ENCODE measurements at places on chromosomes 16 and 17. TPM values are rescaled to one million over a fixed set of nuclear protein-coding genes. Genes with fewer than 3 reads are reported as not detected.

DNA sequence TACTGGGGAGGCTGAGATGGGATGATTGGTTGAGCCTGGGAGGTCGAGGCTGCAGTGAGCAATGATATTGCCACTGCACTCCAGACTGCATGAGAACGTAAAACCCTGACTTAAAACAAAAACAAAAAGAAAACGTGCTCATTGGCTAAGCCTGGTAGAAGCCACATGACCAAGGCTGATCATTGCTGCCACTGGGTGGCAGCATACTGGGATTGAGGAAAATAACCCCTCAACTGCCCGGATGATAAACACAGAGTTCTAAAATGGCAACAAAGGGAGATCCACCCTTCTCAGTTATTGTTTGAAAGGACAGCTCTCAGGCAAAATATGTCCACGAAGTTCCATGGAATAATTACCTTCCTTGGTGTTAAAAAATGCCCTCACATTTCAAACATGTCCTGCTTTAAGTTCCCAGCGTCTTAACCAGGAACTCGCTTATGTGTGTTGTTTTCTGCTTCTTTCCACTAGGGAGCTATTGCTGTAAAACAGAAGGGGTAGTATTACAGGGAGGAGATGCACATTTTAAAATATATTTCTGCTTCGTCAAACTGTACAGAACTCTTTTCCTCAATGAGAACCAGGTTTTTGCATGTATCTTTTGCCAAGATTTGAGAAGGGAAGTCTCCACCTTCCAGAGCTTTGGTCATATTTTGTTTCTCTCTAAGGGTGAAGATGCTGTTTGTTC lies 675.3 kb downstream of the MAF start:
- DNase-seq = peak; percentile 28

DNA sequence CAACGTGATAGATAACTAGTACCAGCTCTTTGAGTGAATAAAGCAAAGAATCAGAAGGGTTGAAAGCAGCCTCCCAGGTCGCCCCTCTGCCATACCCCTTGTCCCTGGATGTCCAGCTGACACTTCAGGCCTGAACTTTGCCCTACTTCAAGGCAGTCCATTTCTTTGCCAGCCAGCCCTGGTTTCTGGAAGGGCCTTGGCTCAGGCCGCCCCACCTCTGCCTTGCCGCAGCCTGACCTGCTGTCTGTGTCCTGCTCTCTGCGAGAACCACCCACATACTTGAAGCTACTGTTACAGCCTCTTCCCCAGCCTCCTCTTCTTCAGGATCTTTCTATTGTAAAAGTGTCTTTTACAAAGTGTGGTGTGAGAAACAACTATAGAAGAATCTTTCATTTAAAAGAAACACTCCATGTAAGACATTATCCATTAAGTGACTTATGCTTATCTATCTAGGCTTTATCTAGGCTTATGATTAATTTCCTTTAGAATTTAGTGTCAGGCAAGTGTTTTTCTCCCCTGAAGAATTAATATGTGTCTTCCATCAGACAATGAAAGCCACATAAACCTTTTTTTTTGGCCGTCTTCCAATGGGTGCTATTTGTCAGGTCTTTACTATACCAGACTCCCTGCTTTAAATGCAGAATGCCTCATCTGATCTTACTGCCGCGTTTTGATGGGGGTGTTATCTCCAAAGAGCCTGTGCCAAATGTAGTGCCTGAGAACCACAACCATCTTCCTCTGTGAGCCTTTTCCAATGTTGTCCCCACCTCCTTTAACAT lies 133.9 kb downstream of the SOCS1 start:
- DNase-seq = no peak

DNA sequence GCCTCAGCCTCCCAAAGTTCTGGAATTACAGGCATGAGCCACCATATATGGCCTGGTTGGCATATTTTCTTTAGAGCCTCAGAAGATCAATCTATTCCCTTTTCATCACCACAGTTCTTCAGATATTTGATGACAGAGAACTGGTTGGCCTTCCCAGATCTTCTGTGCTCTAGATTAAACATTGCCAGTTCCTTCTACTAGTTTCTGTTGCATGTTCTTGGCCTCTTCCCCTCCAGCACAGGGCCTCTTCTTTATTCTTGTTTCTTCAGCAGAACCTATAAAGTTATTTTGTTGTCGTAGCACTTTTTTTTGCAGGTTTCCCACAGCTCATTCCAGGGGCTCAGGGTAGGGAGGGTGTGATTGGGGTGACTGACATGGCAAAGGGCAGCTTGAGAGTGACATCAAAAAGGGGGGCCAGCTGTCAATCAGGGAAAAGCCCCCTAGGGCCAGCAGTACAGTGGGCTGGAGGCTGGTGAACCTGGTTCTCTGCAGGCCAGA lies 9.3 kb downstream of the CHD9 start:
- DNase-seq = no peak

DNA sequence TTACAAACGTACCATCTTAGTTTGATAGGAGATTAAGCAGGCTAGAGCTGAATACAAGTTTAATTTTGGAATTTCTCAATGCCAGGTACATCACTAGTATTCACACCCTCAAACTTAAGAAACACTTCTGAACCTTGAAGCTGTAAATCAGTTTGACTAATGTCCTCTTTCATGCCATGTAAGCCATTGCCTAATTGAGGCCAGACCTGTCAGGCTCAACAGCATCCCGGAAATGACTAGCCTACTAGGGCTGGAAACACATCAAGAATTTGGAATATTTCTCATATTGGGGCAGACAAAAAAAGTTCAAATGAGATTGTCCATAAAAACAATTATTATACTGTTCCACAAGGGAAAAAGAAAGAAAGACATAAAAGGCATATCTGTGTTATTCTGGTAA lies 1.7 kb downstream of the USP32 start:
- no peak for DNase-seq

DNA sequence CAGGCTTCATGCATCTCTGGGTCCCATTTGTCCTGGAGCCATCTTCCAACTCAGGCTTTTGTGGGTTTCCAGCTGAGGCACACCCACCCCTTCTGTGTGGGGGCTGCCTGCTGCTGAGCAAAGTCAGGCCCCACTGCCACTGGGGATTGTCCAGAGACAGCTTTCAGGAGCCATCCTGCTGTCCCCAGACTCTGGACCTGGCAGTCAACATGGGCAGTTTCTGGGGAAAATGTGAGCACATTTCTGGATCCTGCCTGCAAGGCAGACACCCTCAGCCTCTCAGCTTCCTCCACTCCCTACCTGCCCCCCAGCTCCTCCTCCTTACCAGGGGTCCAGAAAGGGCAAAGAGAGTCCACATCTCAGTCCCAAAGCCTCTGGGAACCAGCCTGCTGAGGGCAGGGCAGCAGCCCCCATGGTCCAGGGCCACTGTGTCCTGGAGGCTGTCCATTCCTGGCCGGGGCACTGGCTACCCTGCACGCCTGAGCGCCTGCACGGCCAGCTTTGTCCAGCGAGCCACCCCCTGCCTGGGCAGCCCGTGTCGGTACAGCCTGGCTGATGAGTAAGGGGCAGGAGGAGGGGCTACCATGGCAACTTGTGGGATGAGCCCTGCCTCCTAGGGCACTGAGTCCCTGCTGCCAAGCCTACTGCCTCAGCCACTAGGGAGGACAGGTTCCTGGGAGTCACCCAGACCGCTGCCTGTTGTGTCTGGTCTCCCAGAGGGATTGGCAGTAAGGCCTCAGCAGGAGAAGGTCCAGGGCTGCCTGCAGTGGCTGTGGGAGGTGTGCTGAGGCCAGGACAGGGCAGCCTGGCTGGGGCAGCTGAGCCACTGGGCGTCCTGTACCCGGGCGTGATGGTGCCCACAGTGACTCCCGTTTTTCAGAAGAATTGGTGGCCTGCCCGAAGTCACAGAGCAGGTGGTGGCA lies at the start of gene SLC47A2:
TSS of gene SLC47A2 (minus strand) at position 477 of the 923 bp plus-strand sequence. CDS start at position 448, 29 bp downstream.
- peak; percentile 72 for DNase-seq

- peak; percentile 26 for DNase-seq
These were observed 12.8 kb upstream of the CBX8 start for GRCh38 chr17:79809530-79810129.

DNA sequence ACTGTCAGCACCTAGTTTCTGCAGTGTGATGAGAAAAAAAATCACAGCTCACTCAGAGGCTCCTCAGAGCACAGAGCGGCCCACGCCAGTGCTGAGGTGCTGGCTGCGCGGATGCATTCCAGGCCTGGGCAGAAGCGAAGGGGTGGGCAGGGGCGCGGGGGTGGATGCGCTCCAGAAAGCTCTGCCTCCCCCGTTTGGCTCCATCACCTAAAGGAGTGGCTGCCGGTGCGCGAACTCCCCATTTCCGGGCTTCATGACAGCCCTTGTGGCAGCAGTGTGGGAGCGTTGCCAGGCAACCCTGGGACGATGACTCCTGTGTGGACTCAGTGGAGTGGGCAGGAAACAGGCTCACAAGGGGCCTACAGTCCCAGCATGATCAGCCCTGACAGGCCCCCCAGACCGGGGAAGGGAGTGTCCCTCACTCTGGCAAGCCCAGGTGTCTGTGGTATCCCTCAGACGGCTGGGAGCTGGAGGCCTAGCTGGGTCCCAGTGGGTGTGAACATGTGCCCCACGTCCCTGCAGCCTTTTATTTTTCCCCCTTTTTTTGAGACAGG lies 32.8 kb upstream of the NUDT16L1 start:
- no peak for DNase-seq

DNA sequence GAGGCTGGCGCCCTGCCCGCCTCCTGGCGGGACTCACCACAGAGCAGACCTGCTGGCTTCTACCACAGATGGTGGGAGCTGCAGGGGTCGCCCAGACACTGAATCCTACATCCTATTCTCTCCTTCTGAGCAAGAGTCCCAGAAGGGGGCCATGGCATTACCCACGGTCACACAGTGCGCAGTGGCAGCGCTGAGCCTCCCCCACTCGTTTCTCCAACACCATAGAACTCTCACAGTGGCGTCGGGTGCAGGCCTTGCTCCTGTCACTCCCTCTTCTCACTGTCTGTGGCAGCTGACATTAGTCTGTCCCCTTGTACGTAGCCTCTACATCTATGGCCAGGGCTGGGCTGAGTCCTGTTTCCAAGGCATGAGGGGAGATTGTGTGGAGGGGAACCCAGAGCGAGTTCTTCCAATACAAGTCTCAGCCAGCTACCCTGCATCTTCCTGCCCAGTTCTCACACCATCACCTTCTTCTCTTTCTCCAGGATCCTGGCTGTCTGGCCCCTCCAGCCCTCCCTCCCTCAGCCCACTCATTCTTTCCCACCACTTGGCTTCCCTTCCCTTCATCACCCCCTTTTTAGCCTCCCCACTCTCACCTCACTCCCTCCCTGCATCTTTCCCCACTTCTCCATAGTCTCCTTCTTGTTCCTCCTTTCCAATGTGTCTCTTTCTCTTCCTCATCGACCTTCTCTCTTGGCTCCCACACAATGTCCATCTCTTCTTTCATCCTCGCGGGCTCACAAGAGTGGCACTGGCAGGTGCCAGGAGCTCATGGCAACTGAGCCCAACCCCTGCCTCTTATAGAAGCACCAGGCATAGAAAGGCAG lies 5.9 kb downstream of the UBTF start:
- DNase-seq = no peak

The MFSD6L gene
- total RNA-seq = not detected

The ZNF276 gene
- total RNA-seq = 8.4 TPM
